Tibial nerve (tissue), 4 donors: ENCODE measurements at places on chromosomes 4 and X.

DNA sequence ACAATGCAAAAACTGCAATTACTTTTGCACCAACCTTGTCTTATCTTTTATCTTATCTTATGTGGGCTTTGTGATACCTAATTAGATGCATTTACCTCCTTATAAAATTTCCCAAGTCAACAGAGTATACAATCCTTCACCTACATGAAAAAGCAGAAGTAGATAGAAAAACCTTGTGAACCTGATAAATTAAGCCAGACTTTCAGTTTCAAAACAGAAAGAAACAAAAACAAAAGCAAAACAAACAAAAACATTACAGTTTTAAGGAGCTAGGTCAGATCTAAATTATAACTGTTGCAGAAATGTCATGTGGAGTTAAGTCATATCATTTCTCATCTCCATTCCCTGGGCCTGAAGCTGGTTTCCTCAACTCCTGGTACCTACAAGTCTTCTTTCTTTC, 24.9 kb upstream of the CXXC4 start:
- DNase-seq = no peak

DNA sequence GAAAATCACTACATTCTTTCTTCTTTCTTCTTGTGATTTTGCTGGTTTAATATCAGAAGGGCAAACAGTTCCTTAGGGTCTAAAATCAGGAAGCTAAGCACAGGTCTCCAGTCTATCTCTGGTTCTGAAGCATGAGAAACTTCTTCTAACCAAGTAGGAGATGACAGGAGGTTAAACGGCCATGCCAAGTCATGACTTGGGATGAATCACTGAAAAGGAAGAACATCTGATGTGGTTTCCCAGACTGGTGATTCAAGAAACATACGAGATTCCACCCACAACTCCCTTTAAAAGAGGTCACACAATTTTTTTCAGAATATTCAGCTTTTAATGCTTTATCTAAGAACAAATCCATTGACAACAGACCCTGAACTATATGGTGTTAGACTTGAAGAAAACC, 684.0 kb upstream of the PRKX start:
- DNase-seq = no peak

DNA sequence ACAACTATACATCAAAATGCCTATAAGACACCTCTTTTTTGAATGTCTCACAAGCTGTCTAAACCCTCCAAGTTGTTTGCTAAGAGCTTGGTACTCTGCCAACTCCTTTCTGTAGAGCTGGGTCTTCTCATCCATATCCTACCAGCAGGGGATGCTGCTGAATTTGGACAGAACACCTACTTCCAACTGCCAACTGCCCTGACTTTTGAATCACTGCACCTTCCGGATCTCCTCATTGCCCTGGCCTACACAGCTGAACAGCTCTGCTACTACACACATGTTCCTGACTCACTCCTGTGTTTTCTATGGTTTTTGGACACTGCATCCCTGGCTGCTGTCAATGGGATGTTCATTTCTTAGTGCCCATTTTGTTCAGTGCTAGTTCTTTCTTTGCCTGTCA, 18.7 kb downstream of the FAM184B start:
- no peak for DNase-seq

DNA sequence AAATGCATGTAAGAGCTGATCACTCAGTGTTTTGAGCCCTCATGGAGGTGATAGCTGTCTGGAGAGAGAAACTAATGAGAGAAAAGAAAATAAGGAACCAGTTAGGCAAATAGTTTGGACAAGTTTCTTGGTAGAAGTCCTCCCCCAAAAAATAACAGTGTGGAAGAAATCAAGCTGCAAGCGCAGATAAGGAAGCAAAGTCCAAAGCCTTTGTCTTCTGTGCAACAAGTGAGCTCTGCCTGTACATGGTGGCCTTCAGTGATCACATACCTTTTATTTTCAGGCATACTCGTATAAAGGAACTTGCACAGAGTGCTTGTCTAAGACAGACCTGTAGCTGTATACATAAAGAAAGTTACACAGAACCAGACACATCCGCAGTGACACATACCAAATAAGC, 2.5 kb upstream of the UGT2A3 start:
- no peak for DNase-seq

DNA sequence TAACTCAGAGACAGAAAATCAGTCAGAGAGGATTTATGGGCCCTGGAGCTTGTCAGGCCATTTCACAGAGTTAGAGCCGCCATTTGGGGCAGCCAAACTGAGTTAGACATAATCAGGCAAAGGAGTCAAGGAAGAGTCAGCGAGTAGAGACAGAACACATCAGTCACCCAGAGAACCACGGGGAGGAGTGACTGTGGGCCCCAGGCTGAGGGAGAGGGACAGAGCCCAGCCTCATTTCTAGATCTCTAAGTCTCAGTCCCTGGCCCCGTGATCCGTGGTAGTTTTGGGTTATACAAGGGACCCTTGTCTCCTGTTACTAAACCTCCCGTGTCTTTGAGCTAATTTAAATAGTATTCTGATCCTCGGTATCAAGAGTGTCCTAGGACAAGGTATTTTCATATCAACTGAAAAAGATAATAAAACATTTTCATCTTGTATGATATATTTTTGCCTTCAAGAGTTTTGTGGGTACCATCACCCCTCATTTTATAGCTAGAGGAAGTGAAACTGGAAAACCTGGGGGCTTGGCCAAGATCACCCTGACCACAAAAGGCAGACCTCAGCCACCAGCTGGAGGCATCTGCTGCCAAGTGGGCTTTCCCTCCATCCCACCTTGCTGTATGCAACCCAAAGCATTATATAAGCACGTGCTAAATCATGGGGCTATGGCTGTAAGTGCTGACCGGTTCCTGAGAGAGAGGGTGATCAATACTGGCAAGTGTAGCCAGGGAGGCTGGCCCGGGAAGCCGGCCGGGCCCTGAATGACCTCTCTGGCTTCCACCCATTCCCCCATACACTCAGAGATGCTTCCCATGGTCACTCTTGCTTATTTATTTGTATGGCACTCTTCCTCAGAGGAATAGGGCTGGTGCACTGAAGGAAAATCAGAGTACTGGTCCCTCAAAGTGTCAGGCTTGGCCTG, 204.1 kb downstream of the BCOR start:
- DNase-seq = no peak

DNA sequence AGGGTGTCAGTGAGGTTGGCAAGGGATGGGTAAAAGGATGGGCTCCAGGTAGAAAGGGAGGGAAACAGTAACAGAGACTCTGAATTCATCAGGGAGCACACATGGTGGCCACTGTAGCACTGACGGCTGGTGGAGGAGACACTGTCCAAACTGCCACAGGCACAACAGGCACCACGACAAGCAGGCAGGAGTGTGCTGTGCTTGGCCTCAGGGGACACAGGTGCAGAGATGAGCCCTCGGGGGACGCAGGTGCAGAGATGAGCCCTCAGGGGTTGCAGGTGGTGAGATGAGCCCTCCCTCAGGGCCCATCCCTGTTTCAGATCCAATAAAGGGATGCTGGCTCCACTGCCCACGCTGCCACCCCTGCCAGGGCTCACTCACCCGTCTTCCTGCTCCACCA, 7.6 kb downstream of the PDE6B start:
- no peak for DNase-seq

DNA sequence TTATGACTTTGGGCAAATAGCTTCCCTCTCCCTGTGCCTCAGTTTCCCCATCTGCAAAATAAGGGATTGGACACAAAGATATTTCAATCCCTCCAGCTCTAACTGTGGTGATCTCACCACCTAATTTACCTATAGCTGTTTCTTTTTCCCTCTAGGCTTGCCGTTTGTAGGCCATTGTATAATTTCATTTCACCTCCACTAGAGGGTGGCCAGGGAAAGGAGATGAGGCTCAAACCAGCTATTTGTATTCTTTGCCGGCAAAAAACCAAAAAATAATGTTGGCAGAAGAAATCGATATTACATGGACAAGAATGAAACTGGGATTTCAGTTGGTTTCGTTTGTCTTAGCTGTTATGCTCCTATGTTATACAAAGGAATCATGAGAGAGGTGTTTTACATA, 36.1 kb upstream of the DOCK11 start:
- no peak for DNase-seq

DNA sequence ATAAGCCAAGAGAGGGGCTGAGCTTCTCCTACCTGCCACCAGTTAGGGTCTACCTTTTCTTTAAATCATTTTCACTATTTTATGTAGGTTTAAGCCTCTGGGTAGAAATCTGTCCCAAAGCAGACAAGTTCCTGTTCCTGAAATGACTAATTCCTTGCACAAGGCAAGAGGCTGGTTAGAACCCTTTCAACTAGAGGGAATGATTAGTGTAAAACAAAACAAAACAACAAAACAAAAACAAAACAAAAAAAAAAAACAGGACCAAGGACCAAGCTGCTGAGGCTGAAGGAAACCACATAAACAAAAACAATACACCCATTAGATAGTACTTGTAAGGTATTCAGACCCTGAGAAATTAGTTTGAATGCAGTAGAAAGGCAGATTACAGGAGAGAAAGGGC, 62.7 kb downstream of the MAML3 start:
- DNase-seq = no peak

DNA sequence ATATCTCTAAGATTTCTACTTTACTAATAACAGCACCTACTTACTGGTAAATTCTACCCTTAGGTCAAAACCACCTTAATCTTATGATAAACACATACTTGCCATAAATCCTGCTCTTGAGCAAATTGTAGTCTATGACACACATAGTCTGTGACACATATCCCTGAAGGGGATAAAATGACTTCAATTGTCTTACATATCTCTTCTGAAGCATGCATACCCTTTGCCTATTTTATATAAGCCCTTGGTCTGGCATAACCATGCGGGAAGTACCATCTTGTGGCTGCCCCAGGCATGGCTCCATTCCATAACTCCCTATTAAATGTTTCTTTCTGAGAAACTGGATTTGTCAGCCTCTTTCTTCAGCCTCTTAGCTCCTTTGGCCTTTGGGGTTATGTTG, 248.9 kb downstream of the SLC7A11 start:
- DNase-seq = no peak

- DNase-seq = no peak
Observed at GRCh38 chr4:47662975-47663374, 174.9 kb downstream of the CORIN start.

DNA sequence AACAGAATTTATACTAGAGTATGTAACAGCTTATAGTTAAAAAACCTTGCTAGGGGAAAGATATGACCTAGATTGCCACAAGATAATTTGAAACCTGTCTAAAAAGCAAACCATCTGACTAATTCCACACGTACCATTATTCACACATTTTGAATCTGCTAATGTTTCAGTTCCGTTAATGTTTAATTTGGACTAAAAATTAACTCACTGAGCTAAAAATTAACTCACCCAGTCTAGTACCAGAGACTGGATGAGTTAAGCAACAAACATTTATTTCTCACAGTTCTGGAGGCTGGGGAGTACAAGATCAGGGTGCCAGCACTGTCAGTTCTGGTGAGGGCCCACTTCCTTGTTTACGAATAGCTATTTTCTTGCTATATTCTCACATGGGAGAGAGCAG, 231.5 kb upstream of the DIAPH2 start:
- no peak for DNase-seq

GRCh38 chr4:121360495-121360894, 20.3 kb downstream of the QRFPR start:
- DNase-seq = no peak

GRCh38 chrX:150870487-150871340, 27.8 kb downstream of the CD99L2 start:
- DNase-seq = no peak

GRCh38 chrX:31429915-31430314, 358.1 kb upstream of the FTHL17 start:
- DNase-seq = no peak

DNA sequence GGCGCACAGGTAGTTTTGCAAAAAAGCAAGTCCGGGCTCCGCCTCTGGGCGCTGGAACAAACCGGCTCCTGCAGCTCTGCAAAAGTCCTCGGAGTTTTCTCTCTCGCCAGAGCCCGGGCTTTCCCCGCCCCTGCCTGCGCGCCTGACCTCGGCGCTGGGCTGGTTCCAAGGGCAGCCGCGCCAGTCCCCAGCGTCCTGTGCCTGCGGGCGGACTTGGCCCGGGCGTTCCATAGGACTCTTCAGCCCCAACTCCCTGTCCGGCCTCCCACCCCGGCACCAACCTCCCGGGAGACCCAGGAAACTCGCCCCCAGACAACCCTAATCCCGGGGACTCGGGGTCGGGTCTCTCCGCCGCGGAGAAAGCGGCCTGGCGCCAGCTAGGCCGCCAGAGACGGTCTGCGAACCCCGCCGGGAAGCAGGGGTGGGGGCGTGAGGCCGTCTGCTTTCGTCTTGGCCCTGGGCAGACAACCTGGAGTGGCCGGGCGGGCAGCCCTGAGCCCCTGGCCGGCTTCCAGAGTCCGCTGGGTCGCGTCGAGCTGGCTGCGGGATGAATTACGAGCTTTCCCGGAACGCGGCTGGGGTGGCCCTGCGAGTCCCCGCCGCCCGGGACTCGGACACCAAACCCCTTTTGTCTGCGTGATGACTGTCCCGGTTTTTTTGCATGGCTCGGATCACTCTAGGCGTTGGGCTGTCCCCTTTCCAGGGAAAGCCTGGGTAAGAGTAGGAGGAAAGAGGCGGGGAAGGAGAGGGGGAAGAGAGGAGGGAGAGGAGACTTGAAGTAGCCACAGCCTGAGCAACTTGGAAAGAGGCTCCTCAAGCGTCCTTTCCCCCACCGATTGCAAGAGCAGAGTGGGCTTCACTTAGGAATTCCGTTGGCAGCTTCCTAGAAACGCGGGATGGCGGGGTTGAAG, 916 bp downstream of the MXRA5 start:
- DNase-seq = no peak

GRCh38 chr4:5052204-5052702, 973 bp downstream of the STK32B start:
- DNase-seq = no peak

GRCh38 chr4:7662507-7662846, 227.7 kb upstream of the PSAPL1 start:
- DNase-seq = no peak

GRCh38 chrX:110588164-110588563, 207.5 kb downstream of the CHRDL1 start:
- DNase-seq = no peak

GRCh38 chrX:1368385-1368698, 23.6 kb downstream of the SLC25A6 start:
- DNase-seq = no peak

DNA sequence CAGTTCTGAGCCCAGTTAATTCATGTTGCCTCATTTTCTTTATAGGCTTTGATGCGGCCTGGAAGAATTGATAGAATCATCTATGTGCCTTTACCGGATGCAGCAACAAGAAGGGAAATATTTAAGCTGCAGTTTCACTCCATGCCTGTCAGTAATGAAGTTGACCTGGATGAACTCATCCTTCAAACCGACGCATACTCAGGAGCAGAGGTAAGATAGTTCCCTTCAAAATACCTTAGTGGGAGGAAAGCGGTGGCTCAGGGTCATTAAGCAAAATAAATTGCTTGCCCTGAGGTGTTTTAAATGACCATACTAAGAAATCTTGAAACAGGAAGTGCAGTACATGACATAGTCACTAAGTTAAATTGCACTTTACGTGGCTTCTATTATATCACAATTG, 140.6 kb upstream of the SPRY1 start:
- no peak for DNase-seq

- DNase-seq = no peak
Observed at GRCh38 chr4:38466401-38466800, 197.6 kb upstream of the KLF3 start.
